ENCODE measurements at places on chromosomes 12 and 14.

DNA sequence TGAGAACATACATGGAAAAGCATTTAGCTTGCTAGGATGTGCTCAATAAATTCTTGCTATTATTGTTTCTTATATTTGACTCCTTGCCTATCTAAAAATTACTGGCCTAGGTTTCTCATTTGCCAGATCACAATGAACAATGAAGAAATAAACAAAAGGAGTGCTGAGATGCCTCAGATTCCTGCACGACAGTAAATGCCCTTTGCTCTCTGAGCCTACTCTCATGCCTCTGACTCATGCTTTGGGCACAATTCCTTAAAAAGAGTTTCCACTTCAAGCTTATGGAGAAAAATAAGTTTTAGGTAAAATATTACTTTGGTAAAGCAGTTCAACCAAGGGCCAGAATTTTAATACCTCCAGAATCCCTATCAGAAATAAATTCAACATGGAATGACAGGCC lies 30.9 kb downstream of the GRIN2B start:
- DNase-seq = no peak

DNA sequence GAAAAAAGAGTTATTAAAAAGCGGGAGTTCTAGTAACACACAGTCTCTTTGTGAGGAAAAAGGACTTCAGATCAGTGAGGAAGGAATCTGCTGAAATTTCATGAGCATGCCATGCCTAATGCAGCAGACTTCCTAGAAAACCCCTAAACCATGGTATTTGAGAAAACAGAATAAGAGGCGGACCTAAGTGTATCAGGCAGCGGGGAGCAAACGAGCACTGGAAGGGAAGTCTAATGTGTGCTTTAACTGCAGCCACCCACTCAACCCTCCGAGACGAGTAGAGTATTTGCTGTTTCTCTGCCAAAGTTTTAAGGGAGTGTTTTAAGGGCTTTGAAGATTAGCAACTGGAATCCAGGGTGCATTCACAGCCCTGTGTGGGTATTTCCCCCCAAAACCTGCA lies 36.5 kb downstream of the ACADS start:
- DNase-seq = no peak

DNA sequence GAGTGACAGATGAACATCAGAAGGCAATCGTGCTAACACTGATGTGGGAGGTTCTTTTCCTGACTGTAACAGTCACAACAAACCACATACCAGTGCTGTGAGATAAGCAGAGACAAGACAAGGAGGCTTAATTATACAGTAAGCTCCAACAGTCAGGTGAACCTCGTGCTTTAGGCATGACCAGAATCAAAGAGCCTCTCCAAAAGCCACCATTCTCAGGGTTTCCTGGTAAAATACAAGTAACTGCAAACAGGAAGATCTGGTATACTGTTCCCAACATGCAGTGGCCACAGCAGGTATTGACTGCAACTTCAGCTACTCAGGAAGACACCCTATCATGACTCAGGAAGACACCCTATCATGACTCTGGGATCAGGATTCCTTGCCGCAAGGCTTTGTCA lies 47.3 kb upstream of the GTF2A1 start:
- DNase-seq = no peak

DNA sequence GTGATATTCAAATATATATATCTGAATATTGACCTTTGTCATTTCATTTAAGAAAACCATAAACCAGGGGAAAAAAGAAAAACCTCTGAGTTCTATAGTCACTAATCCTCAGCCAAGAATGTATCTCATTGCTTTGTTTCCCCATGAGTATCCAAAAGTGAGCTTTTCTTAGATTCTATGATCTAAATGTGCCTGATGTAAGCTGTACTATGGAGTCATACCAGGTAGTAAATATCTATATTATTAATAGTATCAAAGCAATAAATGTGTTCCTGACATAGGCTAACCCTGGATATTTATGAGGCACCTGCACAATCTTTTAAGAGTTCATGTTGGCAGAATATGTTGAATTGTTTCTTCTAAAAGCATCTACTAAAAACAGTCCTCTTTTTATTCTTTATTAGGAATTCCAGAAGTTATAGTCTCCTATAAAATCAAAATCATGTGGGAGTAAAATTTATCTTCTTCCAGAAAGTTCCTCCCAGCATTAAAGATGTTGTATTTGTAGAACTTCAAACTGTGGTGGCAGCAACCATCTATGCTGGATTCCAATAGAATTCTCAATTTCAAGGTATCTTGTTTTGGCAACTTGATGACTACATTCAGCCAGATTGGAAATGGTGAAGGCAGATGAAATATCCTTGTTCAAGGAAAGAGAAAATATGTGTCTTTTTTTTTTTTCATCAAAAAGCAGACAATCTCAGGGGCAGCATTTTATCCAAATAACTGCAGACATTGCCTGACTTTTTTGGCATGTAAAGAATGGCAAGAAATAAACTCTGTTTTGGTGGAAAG lies 139.7 kb upstream of the RASSF8 start:
- DNase-seq = no peak

DNA sequence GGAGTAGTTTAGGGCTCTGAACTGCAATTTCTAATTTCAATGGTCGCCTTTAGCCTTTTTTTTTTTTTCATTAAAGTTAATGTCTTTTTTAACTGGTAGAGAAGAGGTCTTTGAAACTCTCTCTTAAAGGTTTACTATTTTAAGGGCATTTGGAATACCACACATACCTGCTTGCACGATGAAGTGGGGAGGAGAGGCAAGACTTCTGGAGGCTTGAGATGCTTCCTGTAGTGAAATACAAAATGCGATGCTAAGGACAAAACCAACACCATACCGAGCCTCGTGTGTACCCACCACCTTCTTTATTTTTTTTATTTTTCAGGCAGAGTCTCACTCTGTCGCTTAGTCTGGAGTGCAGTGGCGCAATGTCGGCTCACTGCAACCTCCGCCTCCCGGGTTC lies 57.4 kb downstream of the GLT1D1 start:
- DNase-seq = no peak

GRCh38 chr12:27024291-27024690 lies 1.9 kb downstream of the MED21 start:
- no peak for DNase-seq

DNA sequence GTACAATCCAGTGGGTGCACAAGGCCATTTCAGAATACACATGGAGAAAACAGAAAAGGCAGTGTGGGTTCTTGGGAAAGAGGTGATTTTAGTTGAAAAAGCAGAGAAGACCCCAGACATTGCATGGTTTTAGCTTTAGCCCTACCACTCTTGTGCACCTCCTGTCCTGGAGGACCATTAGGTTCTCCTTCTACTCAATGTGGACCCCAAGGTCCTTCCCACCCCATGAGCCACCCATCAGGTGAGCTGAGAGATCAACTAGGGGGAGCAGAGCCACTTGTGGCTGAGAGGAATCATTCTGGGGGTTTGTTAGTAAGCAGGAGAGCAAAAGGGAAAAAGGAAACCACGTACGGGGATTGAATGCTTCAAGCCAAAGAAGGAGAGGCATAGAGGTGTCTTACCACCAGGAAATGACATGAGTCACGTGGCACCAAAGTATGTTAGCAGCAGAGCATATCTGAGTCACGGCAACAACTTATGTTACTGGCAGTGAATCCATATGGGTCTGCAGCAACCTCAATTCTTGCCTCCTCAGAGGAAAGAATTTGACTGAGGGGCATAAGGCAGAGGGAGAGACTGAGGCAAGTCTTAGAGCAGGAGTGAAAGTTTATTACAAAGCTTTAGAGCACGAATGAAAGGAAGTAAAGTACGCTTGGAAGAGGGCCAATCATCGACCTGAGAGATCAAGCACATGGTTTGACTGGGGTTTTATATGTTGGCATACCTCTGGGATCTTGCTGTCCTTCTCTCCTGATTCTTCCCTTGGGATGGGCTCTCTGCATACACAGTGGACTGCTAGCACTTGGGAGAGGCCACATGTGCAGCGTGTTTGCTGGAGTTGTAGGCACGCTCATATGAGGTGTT lies 73.9 kb downstream of the HSD17B6 start:
- DNase-seq = peak; percentile 15

DNA sequence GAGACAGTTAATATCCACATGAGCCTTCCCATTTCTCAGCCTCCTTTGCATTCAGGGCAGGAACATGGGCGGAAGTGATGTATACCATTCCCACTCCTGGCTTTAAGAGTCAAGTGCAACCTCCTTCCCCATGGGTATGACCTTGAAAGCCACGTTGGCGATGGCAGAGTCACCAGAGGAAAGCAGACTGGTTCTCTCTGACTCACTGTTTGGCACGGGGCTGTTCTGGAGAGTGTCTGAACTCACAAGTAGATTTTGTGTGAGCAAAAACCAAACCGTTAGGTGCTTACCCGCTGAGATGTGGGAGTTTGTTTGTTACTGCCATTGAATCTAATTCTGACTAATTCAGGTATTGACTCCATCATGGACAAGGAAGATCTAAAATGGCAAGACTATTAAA lies 36.7 kb upstream of the PZP start:
- no peak for DNase-seq

- no peak for DNase-seq
Measured at GRCh38 chr14:63504648-63505047, 38.5 kb downstream of the PPP2R5E start.

- DNase-seq = peak; percentile 25
Measured at GRCh38 chr14:53951627-53952303, 4.9 kb downstream of the BMP4 start.

- DNase-seq = no peak
Measured at GRCh38 chr12:5210179-5210922, 166.7 kb downstream of the KCNA5 start.

DNA sequence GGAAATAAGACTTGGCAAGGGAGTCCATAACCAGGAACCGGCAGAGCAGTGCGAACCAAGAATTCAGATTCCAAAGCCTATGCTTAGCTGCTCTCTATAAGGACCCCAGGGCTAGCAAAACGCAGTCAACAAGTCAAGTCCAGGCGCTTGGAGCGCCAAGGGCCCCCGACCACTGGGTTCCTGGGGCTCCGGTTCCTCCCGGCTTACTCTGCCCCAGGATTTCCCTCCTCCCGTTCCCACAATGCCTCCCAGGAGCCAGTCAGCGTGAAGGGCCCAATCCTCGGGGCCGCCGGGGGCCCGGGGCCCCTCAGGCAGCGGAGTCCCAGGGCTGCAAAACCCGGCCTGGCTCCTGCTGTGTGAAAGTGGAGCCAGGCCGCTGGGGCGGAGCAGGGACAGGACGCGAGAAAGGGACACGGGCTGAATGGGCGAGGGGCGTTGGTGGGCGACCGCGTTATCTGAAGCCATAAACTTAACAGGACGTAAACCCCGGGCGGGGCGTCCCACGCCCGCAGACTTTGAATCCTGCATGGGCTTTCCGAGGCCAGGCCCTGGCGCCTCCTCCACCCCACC lies 1.5 kb downstream of the KRT8 start:
- peak; percentile 79 for DNase-seq

GRCh38 chr12:49776413-49776812 lies 35.1 kb downstream of the TMBIM6 start:
- DNase-seq = peak; percentile 83

- DNase-seq = no peak
Measured at GRCh38 chr12:118783703-118784102, 197.6 kb upstream of the SRRM4 start.

DNA sequence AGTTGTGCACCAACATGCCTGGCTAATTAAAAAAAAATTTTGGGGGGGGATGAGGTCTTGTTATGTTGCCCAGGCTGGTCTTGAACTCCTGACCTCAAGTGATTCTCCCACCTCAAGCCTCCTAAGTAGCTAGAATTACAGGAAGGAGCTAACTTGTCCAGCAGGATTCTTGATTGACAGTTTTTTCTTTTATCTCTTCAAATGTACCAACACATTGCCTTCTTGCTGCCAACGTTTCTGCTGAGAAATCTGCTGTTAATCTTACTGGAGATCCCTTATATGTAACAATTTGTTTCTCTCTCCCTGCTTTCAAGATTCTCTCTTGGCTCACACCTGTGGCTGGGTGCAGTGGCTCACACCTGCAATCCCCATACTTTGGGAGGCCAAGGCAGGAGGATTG lies 22.4 kb upstream of the MARK3 start:
- DNase-seq = no peak

- DNase-seq = no peak
Measured at GRCh38 chr12:67348683-67349082, 79.5 kb downstream of the CAND1 start.

DNA sequence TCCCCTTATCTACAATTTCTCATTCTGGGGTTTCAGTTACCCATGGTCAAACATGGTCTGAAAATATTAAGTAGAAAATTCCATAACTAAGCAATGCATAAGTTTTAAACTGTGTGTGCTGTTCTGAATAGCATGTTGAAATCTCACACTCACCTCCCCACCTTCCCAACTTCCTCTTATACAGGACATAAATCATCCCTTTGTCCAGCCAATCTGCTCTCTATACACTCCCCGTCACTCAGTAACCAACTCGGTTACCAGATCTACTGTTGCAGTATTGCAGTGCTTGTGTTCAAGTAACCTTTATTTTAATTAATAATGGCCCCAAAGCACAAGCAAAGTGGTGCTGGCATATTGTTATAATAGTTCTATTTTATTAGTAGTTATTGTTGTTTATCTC lies 420.5 kb downstream of the GXYLT1 start:
- DNase-seq = peak; percentile 19

GRCh38 chr12:22684140-22685118 lies 59.5 kb downstream of the ETNK1 start:
- peak; percentile 72 for DNase-seq

- no peak for DNase-seq
Measured at GRCh38 chr12:113555226-113555625, 83.6 kb upstream of the LHX5 start.

GRCh38 chr12:13093191-13093847 lies 10.1 kb downstream of the GSG1 start:
- DNase-seq = peak; percentile 45

GRCh38 chr12:20436316-20436715 lies 68.0 kb downstream of the PDE3A start:
- peak; percentile 77 for DNase-seq

- no peak for DNase-seq
Measured at GRCh38 chr12:49276304-49277290, 11.7 kb downstream of the TUBA1C start.

DNA sequence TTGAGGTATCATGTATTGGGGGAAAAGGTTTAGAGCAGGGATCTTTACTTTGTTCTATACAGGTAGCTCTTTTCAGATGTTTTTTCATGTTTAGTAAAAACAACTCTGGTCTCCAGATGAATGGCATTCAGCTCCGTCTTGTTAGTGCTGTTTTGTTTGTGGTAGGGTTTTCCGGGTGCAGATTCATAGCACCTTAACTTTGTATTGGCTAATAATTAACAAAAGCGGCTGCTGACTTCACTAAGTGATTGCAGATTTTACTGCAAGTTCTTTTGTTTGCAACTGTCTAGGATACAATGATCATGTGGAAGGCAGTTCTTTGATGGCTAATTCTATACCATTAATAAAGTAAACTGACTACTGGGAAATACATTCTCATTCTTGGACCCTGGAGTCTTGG lies 32.2 kb upstream of the BHLHE41 start:
- no peak for DNase-seq

GRCh38 chr14:68783408-68784225 lies 9.2 kb downstream of the ZFP36L1 start:
- DNase-seq = no peak

Measured in lung microvascular endothelial cell (primary cell).